ENCODE measurements at places on chromosomes 12 and 14.

- no peak for DNase-seq
Measured at GRCh38 chr12:64877363-64878004, 53.0 kb downstream of the TBC1D30 start.

DNA sequence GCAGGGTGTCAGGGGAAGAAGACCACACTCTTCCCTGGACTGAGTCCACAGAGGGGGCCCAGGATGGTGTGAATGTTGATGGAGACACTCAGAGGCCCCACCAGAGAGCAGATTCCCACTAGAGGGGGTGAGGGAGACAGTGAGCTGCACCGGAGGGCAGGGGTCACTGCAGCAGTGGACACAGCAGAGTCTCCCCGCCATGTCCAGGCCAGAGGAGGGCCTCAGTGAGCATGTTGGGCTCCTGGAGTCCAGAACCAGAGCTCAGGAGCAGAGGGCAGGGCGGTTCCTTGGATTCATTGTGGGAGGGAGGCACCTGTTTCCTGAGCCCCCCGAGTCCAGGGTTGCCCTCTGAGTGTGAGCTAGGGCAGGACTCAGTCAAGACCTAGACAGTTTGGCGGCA is 1.8 kb upstream of the KRT82 start:
- DNase-seq = no peak

DNA sequence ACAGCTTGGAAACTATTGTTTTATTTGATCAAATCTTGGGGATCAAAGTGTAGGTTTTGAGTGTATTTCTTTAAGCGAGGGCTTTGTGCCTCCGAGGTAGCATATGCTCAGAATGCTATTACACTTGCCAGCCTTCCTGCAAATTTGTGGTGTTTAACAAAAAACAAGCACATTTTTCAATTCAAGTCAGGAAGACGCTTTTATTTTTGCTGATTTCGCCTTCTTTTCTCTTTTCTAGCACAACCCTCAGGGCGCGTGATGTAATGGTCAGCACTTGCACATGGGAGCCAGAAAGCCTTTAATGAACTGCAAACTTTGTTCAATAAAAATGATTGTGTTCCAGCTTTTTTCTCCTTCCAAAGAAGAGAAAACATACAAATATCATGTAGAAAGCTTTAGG is 466.5 kb downstream of the PRKD1 start:
- no peak for DNase-seq

- no peak for DNase-seq
Measured at GRCh38 chr14:42174357-42174756, 567.7 kb downstream of the LRFN5 start.

DNA sequence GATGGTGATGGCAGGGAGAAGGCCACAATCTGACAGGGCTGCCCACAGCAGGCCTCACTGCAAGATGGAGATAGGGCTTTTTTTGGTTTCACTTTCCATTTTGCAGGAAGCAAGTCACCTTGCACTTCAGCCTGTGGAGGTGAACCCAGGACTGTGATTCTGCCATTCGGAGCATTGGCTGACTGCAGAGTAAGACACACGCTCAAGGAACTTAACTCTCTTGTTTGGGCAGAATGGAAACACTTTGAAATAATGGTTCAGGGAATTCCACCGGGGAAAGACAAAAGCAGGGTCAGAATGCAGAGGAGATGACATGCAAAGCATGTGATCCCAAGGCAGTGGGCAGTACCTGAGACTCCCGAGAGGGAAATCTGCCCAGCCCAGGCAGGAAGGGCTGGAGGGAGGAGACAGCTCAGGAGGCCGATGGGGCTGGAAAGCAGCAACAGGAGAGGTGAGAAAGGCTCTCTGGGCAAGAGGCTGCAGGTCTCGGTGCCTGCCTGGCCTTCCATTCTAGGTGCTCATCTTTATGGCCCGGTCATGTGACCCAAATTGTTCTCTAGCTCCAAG is 58.7 kb upstream of the PRMT8 start:
- DNase-seq = no peak

GRCh38 chr12:48034835-48035805 is 30.8 kb upstream of the COL2A1 start:
- no peak for DNase-seq

GRCh38 chr12:53561590-53561953 is 54.3 kb upstream of the NPFF start:
- DNase-seq = no peak

DNA sequence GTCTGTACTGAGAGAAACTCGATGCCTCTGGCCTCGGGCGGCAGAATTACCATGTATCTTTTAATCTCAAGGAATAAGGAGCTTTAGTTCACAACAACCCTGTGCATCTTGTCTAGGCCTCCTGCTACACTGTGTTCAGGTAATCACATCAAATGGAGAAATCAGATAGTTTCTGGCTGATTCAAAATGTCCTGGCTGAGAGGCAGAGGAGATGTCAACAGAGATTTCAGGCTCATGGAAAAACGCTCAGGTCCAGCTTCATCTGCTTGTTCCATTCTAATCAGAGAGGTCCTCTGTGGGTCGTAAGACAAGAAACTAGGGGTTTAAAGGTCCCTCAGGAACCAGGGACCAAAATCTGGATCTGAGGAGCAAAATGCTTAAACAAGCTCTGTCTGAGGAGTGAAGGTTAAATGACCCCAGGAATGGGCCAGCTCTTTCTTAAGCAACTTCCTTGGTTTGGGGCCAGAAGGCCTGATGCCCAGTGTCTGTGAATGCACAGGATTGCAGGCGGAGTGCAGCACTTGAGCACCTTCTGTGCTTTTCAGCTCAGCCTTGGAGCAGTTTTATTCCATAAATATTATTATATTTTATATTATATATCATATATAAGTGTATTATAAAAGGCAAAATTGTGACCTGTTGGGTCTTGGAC is 170.2 kb upstream of the PRICKLE1 start:
- DNase-seq = no peak

GRCh38 chr14:76514213-76514998 is 138.5 kb downstream of the ESRRB start:
- DNase-seq = no peak

DNA sequence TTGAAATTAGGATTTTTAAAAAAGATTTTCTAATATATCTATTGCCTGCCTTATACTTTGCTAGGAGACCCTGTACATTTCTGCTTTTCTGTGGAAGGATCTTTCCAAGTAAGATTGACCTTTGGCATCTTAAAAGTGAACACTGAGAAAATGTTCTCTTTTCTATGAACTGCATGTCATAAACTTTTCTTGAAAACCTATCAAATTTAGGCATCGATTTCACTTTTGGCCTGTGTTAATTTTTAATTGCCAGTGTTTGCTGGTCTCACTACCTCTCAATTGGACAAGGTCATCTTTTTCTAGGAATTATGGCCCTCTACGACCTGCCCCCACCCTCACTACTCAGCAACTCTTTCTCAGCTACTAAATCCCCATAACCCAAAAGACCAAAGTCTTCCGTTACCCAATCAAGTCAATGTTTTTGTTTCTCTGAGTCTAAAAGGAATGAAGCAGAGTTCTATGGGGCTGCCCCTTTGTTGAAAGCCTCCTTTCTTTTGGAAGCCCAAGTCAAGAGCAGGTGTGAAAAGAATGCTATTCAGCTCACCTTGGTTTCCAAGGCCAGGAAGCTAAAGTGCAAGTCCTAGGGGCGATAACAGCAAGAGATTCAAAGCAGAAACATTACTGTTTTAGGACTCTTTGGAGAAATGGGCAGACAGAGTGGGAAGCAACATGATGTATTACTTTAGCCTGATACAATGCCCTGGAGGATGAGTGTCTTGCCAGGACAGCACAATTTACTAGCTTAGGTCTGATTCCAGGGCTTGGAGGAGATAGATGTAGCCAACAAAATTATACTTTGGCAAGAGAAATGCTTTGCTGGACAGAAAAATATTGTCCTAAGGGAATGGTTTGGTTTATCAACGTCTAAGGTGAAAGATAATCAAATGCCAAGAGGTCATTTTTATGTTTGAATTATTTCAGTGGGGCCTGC is 55.0 kb downstream of the IGF1 start:
- DNase-seq = no peak

DNA sequence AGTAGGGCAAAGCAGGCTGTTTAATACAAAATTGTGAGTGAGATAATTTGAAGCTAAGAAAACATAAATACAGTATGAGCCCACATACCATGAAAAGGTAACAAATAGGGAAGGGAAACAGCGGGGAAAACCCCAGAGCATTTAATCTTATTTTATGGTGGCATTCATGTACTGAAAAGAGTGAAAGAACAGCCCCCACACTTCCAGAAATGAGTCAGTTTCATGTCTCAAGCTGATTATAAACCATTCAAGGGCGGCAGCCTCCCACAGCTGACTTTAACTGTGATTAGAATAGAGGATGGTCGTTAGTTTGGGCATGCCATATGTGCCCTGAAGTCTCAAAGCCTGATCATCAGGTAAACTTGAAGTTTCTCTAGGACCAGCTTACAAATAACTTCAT is 64.5 kb downstream of the FOXG1 start:
- DNase-seq = no peak

DNA sequence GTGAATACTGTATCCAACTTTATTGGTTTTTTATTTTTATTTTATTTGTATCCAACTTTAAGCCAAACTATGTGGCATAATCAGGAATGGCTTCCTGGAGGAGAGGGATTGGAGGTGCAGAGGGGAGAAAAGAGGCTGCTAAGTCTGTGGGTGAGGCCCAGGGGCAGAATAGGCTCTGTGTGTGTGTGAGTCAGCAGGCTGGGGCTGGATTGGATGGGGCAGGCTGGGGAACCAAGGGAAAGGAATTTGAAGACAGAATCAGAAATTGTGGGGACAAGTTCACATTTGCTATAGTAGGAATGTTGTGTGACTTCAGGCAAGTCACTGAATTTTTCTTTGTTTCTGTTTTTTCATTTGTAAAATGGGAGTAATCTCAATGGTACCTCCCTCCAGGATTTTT is 12.8 kb upstream of the RILPL1 start:
- no peak for DNase-seq

GRCh38 chr12:116194935-116195431 is 82.5 kb downstream of the MED13L start:
- peak; percentile 28 for DNase-seq

GRCh38 chr14:70716958-70717357 is 75.2 kb downstream of the TTC9 start:
- DNase-seq = no peak

DNA sequence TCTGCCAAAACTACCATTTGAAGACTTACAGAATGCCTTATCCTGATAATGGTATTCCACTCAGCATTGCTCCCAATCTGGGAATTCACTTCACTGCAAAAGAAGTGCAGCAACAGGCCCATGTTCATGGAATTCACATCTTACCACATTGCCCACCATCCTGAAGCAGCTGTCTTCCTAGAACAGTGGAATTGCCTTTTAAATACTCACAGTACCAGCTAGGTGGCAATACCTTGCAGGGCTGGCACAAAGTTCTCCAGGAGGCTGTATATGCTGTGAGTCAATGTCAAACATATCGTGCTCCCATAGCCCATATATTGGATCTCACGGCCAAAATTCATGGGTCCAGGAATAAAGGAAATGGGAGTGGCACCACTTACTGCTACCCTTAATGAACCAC is 83.8 kb upstream of the PLEKHG7 start:
- DNase-seq = no peak

- DNase-seq = no peak
Measured at GRCh38 chr14:103377522-103378037, 7.6 kb upstream of the MARK3 start.

DNA sequence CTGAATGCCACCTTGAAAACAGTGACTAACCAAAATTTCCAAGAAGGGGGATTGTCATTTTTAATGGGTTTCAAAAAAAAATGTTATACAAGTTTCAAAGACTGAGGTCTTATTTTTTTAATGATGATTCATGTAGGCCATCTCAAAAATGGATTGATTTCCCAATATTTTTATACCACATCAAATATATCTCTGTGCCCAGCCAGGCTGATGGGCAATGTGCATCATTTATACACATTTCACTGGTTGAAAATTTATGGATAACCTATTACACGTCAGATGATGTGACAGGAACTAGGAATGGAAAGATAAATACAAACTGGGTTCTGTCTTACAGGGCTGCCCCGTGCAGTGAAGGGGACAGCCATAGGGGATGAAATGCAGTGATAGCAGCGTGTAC is 112.7 kb upstream of the TMPO start:
- no peak for DNase-seq

DNA sequence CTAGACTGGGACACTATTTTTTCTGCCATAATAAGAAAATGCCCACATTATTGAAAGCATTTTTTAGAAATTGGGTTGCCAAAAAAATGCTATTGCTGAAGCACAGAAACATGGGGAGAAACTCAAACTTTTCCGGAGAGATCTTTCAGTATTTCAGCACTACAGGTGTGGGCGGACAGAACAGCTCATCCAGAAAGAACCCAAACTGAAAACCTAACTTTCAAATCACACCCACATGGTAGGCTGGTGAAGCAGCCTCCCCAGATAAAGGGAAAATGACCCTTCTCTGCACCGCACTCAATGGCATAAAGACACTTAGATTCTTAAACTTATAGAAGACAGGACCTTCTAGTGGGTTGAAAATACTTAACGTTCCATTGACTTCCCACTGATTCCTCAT is 62.3 kb upstream of the TMPO start:
- DNase-seq = no peak

DNA sequence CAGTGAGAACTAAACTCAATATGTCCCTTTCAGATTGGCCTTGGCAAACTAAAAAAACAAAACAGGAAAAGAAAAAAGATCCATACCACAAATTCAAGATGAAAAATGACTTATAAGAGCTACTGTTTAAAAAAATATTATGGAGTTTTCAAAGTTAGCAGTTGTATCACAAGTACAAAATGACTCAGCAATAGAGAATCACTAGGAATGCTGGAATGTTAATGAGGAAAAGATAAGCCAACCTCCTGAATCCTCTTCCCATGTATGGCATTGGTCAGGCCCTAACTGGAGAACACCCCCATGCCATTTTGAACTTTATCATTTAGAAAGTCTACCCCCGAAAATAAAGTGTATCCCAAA is 62.2 kb downstream of the PPP1R36 start:
- DNase-seq = no peak

GRCh38 chr12:52010152-52010622 is 3.4 kb downstream of the TAMALIN start:
- DNase-seq = no peak

DNA sequence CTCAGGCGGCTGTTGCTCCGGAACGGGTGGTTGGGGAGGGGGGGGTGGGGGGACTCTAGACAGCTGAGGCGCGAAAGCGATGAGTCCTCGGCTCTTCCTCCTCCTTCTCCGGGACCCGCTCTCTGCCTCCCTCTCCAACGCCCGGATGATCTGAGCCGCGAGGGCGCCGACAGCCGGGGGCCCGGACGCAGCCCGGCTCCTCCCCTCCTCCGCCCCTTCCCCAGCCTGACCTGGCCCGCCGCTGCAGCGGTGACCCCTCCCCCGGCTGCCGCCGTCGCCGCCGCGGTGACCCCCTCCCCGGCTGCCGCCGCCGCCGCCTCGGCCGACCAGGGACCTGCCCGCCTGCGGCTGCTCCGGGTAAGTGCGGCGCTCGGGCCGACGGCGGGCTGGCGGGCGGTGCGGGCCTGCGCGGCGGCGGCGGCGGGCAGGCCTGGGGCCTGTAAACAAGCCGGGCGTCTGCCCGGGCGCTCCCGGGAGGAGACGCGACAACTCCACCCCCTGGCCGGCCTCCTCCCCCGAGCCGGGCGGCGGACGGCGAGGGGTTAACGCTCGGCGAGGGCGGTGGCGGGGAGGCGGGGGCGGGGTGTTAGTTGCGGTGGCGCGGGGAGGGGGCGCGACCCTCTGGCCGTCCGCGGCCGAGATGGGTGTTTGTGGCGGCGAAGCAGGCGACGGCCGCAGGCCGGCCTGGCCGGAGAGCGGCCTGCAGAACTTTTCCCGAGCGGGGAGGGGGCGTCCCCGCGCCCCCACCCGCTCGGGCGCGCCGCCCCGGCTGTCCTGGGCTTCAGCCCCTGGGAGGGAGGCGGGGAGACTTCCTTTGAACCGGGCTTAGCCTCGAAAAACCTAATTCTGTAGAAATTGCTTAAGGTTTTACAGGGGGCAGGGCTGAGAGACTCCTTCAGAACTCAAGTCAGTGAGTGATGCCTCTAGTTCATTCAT is 568 bp downstream of the PPM1A start:
- peak; percentile 36 for DNase-seq

Data from activated CD8-positive, alpha-beta memory T cell treated with anti-CD3 and anti-CD28 coated beads for 4 hours (primary cell).